ENCODE measurements at places on chromosomes 7 and 10.

DNA sequence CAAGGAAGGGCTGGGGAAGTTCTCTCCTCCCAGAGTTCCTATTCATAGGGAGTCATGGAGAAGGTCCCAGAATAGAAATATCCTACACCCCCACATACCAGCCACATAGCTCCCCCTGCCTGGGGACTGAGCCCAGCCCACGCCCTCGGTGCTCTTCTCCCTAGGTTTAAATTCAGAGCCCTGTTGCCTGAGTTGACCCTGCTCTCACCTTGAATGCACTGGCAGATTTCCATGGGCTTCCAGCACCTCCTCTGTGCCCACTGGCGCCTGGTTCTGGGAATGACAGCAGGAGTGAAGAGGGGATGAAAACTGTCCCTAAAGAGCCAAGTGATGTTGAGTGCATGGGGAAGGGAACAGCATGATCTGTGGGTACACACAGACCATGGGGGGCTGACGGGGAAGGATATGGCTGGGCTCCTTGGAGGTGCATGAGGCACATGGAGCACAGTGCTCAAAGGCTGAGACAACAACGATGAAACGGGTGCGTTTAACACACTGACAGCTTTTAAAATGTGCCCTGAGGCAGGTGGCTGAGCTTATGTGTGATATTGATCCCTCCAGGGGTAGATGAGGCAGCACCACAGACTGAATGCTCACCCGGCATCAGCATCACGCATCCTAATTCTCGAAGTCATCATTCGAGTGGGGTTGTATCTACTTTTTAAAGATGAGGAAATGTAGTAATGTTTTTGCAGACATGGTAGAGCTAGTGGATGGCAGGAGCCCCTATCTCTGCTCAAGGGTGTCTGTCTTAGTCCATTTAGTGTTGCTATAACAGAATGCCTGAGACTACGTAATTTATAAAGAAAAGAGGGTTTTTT lies 53.7 kb upstream of the IGFBP3 start:
- no peak for DNase-seq

- DNase-seq: no peak
Measured at GRCh38 chr10:14605231-14605925, 169.3 kb downstream of the FAM107B start.

GRCh38 chr10:663831-664251 lies 25.6 kb downstream of the DIP2C start:
- no peak for DNase-seq

DNA sequence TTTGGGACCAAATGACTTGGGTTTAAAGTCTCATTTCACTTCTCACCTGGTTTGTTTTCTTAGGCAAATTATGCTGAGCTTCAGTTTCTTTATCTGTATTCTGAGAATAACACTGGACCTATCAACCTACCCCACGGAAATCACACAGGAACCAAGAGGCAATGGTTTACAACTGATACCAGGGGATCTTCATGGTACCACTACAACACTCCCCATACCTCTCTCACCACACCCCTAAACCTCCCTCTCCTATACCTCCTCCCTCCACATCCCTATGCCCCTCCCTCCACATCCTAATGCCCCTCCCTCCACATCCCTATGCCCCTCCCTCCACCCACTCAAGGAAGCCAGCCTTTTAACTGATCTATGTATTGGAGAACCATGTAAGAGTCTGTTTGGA lies 9.9 kb downstream of the FAM204A start:
- DNase-seq: no peak

GRCh38 chr7:4201566-4201965 lies 480.5 kb upstream of the FOXK1 start:
- no peak for DNase-seq

DNA sequence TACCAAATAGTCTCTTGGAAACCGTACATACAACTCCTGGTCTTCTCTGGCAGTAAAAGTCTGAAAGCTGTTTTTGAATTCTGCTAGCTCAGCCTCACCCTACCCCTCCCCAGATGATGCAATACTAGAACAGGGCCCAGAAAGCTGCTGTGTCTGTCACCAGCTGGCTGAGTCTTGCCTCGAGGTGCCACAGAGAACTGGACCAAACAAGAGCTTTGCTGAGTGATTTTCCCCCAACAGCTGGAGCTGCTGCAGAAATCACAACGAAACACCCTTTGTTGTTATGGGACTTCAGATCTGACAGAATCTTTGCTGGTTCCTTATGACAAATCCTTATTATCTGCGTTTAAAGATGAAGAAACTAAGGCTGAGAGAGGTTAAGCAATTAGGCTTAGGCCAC lies 134.1 kb downstream of the SPAG6 start:
- DNase-seq: no peak

- no peak for DNase-seq
Measured at GRCh38 chr7:111485701-111486380, 76.5 kb downstream of the IMMP2L start.

DNA sequence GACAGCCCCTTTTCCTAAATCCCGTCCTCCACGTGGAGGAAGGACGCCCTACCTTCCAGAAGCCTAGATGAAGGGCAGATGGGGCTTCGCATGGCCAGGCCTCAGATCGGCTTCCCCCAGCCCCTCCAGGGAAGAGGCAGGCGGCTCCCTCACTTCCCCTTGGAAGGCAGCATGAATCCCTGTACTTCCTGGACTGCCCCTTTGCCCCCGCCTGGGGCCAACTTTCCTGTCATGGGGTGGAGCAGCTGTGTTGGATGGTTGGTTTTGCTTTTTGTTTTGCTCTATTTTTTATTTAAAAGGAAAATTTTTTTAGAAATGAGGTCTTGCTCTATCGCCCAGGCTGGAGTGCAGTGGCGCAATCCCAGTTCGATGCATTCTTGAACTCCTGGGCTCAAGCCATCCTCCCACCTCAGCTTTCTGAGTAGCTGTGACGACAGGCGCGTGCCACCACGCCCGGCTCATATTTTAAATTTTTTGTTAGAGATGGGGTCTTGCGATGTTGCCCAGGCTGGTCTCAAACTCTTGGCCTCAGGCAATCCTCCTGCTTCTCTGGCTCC lies 27.2 kb downstream of the GTF2IRD1 start:
- no peak for DNase-seq

DNA sequence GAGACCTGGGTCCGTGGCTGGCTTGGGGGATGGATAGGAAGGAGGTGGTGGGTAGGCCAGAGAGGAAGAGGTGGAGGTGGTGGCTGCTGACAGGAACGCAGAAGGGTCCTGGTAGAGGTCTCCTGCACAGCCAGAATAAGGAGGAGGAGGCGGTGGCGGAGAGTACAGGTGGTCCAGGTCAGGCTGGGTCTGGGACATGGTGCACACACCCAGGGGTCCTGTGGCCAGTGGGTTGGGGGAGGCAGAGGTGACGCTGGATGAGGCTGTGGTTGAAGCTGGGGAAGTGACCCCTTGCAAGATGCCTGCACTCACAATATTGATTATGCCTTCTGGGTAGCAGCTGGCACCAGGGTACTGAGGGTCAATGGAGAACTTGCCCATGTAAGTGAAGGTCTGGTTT lies 2.2 kb downstream of the EGR2 start:
- DNase-seq: no peak

DNA sequence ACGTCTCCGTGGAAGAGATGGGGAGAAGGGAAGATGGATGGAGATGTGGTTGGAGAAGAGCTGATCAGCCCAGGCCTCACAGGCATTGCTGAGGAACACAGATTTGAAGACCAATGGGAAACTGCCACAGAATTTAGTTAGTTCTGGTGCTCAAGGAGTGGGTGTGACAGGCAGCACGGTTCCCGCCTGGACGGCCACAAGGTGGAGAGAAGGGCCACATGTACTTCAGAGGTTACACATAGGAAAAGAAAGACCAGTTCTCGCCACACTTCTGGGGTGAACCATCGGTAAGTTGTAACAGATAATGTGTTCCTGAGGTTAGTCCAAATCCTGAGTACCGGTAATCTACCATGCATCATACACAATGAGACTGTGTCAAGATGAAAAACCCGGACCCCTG lies 29.5 kb upstream of the GJD4 start:
- no peak for DNase-seq

DNA sequence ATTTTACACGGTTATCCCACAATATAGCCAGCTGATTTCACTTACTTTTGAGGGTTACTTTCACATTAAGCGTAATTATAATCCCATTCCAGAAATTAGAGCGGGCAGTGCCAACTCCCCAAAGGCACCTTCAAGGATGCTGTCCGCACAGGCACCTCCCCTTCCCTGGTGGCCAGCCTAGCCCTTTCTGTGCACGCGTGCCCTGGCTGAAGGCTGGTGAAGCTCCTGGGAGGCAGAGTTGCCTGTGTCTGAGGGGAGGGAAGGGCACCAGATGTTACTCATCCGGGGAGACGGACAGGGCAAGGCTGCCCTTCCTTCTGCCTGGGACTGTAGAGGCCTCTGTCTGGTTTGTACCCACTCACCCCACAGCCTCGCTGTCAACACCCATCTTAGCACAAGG lies 198.4 kb downstream of the TCERG1L start:
- no peak for DNase-seq

DNA sequence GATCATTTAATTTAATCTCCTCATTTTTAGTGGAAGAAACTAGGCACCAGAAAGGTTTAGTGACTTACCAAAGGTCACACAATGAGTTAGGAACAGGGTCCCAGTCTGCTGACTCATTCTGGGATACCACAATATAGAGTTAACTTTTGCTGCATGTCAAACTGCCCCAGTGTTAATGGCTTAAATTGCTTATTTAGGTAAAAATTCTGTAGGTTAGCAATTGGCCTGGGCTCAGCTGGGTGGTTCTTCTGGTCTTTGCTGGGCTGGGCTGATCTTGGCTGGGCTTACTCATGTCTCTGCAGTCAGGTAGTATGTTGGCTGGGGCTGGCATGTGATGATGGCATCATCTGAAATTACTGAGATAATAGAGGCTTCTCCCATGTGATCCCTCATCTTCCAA lies 111.6 kb downstream of the EMX2 start:
- no peak for DNase-seq

DNA sequence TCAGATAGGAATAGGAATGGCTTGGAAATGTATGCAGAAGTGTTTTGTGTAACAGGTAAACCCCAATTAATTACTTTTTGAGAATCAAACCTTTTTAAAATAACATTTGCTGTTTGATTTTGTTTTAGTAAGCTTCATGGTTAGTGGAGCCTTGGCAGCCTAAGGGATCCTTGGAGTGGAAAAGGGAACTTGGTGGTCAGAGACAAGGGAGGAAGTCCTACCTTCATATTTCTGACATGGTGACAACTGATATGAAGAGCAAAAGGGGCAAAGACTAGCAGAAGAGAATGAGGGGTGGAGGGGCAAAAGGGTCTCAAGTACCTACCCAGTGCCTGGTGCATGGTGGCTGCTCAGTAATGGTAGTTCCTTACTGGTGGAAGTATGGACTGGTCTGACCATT lies 32.3 kb downstream of the AHCYL2 start:
- DNase-seq: no peak

DNA sequence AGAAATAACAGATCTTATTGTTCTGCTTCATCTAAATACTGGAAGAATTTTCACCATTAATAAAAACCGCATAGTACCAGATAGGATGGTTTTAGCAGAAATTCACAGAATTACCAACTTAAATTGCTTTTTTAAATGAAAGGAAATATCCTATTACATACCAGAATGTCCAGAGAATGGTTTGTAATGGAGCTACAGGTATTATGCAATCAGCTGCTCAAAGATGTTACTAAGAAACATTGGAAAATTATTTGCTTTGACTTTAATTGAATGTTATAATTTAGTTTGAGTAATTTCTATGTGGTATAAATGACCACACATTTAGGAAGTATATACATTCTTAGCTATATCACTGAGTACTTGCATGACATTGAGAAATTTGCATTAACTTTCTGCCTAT lies 338.3 kb downstream of the ETV1 start:
- DNase-seq: no peak

- DNase-seq: no peak
Measured at GRCh38 chr10:62699148-62699547, 105.4 kb upstream of the ADO start.

DNA sequence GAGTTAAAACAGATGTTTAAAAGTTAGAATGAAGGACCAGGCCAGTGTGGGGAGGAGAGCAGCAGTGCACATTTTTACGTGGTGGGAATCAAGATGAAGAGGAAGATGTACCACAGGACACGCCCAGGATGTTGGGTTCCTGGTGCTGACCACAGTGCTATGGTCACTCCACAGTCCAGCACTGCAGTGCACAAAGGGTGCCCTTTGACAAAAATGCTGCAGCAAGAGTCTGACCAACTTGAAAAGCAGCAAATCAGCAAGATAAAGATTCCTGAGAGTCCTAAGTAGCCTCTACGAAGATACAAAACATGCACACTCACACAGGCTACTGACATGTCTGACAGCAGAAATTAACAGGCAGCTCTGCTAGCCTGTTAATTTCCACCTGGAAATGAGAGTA lies 107.1 kb downstream of the PIP4K2A start:
- DNase-seq: no peak

DNA sequence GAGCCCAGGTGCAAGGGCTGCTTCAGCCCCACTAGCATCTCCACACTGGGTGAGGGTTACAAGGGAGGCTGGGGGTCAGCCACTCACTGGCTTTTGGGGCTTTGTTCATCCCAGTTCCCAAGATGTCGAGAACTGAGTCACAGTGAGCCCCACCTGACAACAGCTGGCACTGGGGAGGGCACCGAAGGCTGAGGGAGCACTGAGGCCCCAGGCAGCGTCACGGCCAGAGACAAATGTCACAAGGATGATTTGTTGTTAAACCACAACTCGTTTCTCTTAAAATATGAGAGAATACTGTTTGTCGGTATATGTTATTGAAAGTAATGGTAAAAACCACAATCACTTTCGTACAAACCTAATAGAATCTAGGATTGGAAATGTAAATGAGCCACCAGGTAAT lies 219.9 kb downstream of the CELF2 start:
- DNase-seq: no peak

DNA sequence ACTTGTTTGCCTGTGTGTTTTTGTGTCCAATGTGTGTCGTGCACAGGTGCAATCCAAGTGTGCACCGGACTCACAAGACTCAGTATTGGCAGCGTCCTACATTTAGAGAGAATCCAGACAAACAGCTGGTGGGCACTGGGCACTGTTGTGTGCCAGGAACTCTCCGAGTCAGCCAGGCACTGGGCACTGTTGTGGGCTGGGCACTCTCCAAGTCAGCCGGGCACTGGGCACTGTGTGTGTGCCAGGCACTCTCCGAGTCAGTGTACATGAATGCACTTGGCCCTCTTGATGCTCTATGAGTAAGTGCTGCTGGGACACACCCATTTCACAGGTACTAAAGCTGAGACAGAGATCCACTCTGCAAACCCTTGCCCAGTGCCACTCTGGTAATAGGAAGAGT lies 303.5 kb downstream of the PTPRN2 start:
- no peak for DNase-seq

DNA sequence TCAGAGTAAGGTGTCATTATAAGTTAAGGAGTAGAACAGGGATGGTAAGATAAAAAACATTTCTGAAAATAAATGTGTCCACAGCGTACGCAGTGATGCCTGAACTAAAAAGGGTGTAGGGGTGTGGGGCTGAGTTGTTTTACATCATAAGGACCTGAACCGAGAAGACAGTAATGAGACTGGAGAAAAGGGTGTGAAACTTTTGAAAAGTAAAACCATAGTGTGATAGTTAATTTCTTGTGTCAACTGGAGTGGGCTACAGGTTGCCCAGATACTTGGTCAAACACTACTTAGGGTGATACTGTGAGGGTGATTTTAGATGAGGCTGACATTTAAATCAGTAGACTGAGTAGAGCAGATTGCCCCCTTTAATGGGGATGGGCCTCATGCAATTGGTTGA lies 169.0 kb upstream of the PRPS1L1 start:
- DNase-seq: no peak

GRCh38 chr10:6918305-6918704 lies 338.2 kb upstream of the PRKCQ start:
- peak; percentile 44 for DNase-seq

Measured in activated CD8-positive, alpha-beta memory T cell treated with anti-CD3 and anti-CD28 coated beads for 1 hour (primary cell).